Astrocyte (in vitro differentiated cells and primary cell): ENCODE measurements at places on chromosomes 3 and 15.

DNA sequence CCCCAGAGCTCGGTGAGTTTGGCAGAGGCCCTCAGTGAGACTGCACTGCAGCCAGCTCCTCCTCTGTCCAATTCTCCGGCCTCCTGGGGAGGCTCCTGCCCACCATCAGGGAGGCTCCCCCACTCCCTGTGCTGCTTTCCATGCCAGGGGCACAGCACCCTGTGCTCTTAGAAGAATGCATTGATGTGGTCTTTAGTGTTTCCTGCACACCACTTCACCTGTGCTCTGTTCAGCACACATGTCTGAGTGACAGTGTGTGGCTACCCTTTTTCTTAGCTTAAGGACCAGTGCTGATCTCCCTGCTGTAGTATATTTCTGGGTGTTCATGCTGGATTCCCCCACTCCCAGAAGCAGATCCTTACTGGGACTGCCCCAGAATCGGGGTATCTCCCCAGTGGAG lies 36.2 kb upstream of the PRR20G start:
- H3K4me3 ChIP-seq: no peak overlapping the region
- no peaks in the 10 kb centered on the region for H3K36me3 ChIP-seq
- H3K4me1 ChIP-seq: no peaks in the 10 kb centered on the region
- H3K27ac ChIP-seq: no peak overlapping the region
- no peaks in the 10 kb centered on the region for H3K27me3 ChIP-seq

GRCh38 chr15:96320703-96321638 lies 9.5 kb upstream of the NR2F2 start:
- DNase-seq: peak; percentile 44

- DNase-seq: peak; percentile 81
- H3K36me3 ChIP-seq: no peaks in the 10 kb centered on the region
- no peaks in the 10 kb centered on the region for H3K27me3 ChIP-seq
- H3K4me3 ChIP-seq: no peak overlapping the region
Observed at GRCh38 chr3:63967675-63968611, 55.4 kb downstream of the PSMD6 start.

- no peaks in the 10 kb centered on the region for H3K27me3 ChIP-seq
- H3K36me3 ChIP-seq: no peaks in the 10 kb centered on the region
- H3K27ac ChIP-seq: no peak overlapping the region
- H3K4me3 ChIP-seq: no peak overlapping the region
- H3K4me1 ChIP-seq: no peaks in the 10 kb centered on the region
Observed at GRCh38 chr3:187456250-187456649, 88.1 kb downstream of the RTP4 start.

DNA sequence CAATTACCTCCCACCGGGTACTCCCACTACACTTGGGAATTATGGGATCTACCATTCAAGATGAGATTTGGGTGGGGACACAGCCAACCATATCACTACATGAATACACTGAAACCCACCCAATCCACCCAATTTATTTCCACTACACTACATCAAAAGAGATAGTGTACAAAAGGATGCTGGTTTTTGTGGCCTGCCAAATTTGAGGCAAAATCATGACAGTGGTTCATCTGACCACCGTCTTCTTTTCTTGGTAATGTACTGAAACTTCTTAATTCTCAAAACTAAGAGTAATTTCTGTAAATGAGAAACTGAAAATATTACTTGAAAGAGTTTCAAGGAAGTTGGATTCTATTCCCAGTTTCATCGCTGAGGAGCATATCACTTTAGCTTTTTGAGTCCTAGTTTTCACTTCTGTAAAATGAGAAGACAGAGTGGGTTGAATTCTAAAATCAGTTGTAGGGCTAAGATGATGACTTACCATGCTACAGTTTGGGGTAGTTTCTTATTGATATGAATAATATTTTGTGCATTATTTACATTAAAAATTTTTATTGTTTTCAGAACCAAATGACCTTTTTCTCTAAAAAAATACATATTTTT lies 360.4 kb upstream of the CNTN6 start:
- no peaks in the 10 kb centered on the region for H3K4me1 ChIP-seq
- H3K27ac ChIP-seq: no peak overlapping the region
- no peak overlapping the region for H3K4me3 ChIP-seq
- no peaks in the 10 kb centered on the region for H3K27me3 ChIP-seq
- H3K36me3 ChIP-seq: no peaks in the 10 kb centered on the region

- peaks cover 3% of the 10 kb centered on the region for H3K4me1 ChIP-seq
- DNase-seq: no peak
- peaks cover 24% of the 10 kb centered on the region for H3K27me3 ChIP-seq
- no peaks in the 10 kb centered on the region for H3K36me3 ChIP-seq
- no peak overlapping the region for H3K27ac ChIP-seq
- H3K4me3 ChIP-seq: no peak overlapping the region
Observed at GRCh38 chr3:14545251-14545635, 5.1 kb upstream of the GRIP2 start.
